RPMI7951 (cell line): ENCODE measurements at places on chromosomes 7 and 10.

- DNase-seq: no peak
These were observed 41.6 kb downstream of the ABLIM1 start for GRCh38 chr10:114616516-114616915.

DNA sequence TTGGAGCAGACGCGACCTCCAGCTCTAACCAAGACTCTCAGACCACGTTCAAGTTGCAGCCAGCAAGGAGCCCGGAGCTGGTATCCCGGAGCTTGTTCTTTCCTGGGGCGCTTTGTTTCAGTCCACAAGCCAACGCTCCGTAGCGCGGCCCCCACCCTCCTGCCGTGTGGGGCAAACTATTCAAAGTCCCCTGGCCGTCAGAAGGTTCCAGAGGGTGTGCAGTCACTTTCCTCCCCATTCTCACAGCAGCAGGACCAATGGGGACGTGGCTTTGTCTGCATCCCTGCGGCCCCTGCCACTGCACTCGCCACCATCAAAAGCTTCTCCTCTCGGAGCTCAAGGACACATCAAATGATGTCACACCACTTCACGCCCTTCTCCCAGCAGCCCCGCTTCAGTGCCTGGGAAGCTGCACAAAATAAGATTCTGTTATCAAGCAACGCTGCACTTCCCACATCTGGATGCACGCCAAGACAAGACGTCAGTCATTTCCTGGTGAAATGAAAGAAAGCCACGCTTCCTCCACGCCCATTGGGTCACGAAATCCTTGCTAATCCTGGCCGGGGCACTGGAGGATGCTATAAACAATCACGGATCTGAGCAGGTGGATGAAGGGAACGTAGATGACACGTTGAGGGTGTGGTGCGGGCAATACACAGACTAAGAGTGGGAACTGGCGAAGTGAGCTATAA is 348.2 kb downstream of the PTPRN2 start:
- DNase-seq: peak; percentile 13

- no peak for DNase-seq
These were observed 102.0 kb upstream of the RPA3 start for GRCh38 chr7:7820409-7820808.

- no peak for DNase-seq
These were observed 25.6 kb upstream of the TMEM26 start for GRCh38 chr10:61478621-61479312.

GRCh38 chr10:15315286-15315685 is 55.8 kb downstream of the FAM171A1 start:
- no peak for DNase-seq

GRCh38 chr10:77459905-77460304 is 177.7 kb downstream of the KCNMA1 start:
- DNase-seq: no peak

- no peak for DNase-seq
These were observed 716.2 kb downstream of the NXPH1 start for GRCh38 chr7:9149499-9150082.

DNA sequence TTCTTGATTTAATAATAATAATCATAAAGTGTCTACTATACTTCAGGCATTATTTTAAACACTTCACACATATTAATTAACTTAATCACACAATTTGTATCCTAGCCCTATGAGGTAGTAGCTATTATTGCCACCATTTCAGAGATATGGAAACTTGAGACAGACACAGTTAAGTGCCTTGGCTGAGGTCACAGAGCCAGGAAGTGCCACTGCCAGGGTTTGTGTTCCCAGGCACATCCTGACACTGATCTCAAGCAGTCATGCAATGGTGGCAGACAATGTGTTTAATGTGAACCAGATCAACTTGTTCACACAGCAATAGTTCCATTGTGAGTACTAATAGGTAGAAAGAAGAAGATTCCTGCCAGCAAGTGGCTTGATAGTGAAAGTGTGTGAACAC is 666.0 kb downstream of the SUGCT start:
- no peak for DNase-seq

DNA sequence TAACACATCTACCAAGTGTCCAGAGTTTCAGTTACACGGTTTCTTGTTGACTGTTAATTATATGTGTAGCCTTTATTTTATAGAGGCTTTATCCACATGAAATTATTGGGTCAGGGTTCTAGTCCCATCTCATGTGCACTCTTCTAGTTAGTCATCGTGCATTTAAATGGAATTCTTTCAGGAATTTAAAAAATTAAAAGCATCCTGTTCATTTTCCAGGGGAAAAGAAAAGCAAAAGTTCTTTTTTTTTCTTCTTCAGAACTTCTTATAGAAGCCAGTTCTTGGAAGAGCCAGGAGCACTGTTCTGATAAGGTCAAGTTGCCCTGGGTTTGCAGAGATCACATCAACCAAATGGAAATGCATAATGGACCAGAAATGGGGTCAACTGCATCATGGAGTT is 324.7 kb downstream of the INHBA start:
- DNase-seq: no peak

- DNase-seq: no peak
These were observed 146.8 kb downstream of the FZD1 start for GRCh38 chr7:91411060-91411459.

- no peak for DNase-seq
These were observed 46.7 kb downstream of the PALS2 start for GRCh38 chr7:24619978-24620377.

GRCh38 chr10:97506199-97506991 is 7.7 kb downstream of the UBTD1 start:
- DNase-seq: no peak

DNA sequence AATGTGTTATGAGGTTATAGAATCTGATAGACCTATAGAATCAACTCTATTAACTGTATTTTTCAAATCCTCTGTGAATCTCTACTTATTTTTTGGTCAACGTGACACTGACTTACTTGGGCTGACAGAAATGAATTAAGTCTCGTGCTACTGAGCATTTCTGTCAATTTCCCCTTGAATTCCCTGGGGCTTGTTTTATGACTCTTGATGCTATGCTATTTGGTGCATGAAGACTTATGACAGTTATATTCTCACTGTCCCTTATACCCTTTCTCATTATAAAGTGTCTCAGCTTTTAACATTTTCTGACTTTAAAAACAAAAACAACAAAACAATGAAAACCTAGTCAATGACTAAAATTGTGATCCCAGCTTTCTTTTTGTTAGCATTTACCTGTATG is 68.5 kb upstream of the OPALIN start:
- no peak for DNase-seq

DNA sequence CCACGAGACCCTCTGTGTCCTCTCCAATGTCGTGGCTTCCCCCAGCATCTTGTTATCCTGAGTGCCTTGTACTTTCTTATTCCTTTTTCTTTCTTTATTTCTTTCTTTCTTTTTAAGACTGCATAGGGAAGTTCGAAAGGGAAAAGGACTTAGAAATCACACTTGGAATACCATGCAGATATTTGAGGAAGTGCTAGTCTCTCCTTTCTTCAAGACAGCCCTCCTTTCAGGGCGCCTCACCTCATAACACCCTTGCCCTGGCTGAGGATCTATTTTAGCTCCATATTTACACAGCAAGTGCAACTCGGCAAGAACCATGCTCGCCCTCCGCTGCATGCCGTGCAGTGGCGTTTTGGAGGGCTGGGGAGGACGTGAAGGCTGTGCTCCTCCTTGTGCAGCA is 232.3 kb upstream of the GLI3 start:
- DNase-seq: no peak

GRCh38 chr7:137395420-137395819 is 51.9 kb upstream of the PTN start:
- no peak for DNase-seq

- DNase-seq: peak; percentile 96
These were observed at the start of gene HSPB1 for GRCh38 chr7:76302347-76303201. TSS of gene HSPB1 (plus strand) at chr7:76302673. CDS start at chr7:76302713, 40 bp downstream.

GRCh38 chr7:26443751-26444150 is 152.1 kb downstream of the SNX10 start:
- no peak for DNase-seq

GRCh38 chr10:4719036-4719435 is 107.0 kb upstream of the AKR1E2 start:
- DNase-seq: no peak

DNA sequence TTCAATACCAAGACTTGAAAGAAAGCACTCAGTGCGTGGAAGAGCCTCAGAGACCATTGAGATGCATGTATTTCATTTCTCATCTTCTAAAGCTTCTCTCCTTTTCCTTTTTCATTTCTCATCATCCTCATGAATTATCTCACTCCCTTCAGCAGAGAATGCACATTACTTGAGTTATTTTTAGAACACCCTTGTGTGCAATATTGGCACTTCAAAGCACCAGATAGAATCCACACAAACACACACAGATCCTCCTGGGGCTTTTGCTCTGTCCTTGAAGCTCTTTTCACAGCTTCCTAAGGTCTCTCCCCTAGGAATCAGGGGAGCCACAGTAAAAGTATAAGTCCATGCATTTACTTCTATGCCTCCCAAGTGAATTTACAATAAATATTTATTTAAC is 18.3 kb downstream of the DGKI start:
- DNase-seq: no peak

- peak; percentile 71 for DNase-seq
These were observed 89.4 kb upstream of the DUSP5 start for GRCh38 chr10:110408203-110408871.

DNA sequence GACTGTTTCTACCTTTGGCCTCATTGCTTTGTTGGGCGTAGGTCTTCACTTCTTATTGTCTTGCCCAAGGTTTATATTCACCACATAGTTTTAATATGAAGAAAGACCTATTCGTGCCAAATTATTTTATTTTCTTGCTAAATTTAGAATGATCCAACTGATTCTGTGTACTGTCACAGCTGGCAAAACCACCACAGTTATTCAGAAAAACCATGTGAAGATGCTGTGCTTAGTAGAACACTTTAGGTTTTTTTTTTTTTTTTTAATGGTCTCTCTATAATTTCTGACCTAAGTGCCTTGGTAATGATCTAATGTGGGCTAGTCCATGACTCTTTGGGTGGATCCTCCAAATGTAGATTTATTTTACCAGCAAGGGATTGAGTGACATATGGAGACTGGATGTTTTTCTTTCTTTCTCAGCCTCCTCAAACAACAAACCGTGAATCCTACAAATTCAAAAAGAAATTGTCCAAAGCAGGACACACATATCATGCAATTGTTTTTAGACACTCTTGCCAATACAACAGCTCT is 243.8 kb downstream of the DYNC1I1 start:
- no peak for DNase-seq

DNA sequence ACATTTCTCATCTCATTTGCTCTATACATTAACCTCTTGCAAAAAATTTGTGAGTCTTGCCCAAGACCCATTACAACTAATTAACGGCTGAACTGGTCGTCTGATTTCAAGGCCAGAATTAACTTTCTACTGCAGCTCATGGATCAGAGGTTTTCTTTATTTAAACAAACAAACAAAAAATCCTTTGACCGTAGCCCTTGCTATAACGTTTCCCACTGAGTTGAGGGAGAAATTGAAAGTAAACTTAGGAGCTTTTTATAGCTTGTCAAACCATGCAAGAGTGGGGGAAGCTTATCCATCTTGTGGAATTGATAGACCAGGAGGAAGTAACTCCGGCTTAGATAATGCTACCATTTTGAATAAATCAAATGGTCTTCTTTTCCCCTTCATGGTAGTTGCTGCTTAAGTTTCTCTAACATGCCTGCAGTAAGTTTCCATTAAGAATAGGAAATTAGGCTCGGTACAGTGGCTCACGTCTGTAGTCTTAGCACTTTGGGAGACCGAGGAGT is 3.3 kb downstream of the SRGN start:
- peak; percentile 30 for DNase-seq

GRCh38 chr10:127762925-127763324 is 25.9 kb downstream of the FOXI2 start:
- no peak for DNase-seq

DNA sequence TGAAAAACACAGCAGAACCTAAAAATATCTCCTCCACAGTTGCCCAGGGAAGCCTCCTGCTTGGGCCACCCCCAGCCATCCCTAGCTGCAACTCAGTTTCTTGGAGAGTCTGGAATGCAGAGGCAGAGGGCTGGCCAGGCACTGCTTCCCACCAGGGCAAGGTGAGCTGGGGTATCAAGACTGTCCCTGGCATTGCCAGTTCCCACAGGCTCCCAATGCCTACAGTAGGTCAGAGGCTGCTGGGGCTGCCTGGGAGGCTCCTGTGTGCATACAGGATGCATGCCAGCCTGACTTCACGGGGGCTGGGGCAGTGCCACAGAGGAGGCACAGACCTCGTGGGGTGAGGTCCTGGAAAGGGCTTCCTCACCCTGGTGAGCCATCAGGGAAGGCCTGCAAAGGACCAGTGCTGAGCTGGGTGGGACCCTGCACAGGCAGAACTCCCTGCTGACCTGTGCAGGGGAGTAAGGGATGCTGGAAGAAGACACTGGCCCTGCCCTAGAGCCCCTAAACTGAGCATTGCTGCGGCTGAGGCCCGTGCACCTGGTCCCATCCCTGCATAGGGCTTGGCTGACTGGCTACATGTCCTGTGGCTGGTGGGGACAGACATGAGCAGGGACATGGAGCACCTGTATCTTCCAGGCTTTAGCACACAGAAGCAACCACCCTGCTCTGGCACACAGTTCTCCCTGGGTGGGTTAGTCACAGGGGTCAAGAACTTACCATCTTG is 121.9 kb upstream of the RET start:
- DNase-seq: no peak

DNA sequence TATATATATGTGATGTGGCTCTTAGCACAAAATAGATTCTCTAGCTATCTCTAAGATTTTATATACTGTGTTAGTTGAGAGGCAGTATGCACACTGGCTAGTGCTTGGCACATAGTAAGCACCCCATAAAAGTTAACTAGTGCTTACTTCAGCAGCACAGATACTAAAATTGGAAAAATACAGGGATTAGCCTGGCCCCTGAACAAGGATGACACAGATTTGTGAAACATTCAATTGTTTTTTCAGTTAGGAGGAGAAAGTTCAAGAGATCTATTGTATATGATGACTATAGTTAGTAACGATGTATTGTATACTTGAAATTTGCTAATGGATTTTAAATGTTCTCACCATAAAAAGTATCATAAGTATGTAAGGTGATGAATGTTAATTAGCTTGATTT is 78.3 kb upstream of the LRRC17 start:
- peak; percentile 7 for DNase-seq

- peak; percentile 4 for DNase-seq
These were observed 60.3 kb upstream of the C1GALT1 start for GRCh38 chr7:7122033-7122478.

- DNase-seq: no peak
These were observed 43.8 kb downstream of the PRLHR start for GRCh38 chr10:118551535-118552100.

GRCh38 chr7:36746347-36746746 is 22.1 kb upstream of the AOAH start:
- DNase-seq: no peak
